ENCODE measurements at places on chromosomes 2 and 18.

DNA sequence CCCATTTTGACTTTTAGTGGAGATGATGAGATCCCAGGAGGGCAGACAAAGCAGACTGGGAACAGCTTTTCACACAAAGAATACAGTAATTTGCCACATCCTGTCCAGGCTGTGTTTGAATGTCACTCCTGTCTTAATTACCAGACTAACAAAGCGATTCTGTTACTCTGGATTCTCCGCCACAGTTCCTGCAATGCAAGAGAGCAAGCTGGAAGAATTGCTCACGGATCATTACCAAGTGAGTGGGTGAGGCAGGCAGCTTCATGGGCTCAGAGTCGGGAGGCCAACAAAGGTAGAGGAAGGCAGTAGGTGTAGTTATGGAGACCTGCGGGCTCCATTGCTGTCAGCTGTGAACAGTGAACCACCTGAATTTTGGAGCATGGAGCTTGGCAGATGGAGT lies 250.5 kb upstream of the ATP5MC3 start:
- no peak for DNase-seq

DNA sequence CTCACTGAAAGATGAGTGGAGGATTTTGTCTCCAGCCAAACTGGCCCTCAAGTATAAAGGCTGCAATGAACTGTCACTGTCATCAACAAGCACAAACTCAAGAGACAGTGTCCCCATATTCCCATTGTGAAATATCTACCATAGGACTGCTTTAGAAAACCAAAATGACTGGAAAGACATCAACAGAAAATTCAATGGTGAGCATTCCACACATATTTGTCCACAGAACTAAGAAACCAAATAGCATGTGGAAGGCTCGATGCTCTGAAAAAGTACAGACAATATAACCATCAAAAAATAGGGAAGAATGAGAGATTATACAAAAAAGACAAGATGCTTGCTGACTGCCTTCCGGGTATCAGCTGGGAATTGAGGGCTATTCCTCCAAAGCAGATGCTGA lies 37.6 kb downstream of the TGFBRAP1 start:
- DNase-seq, result no peak

DNA sequence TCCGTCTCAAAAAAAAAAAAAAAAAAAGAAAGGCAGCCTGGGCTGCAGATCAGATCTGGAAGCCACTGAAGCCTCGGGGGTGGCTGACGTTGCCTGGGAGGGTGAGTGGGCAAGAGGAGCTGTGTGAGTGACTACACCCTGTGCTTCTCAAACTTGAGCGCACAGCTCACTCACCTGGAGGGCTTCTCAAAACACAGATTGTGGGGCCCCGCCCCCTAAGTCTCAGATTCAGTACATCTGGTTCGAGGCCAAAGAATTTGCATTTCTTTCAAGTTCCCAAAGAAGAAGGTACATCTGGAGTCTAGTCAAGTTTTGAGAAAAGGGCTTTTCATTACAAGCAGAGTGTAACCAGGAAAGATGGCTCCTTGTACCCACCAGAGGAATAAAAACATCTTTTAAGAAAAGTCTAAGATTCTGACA lies 97.7 kb upstream of the CAB39 start:
- DNase-seq, result peak; percentile 58

- DNase-seq, result no peak
Measured at GRCh38 chr2:24626131-24626530, 135.1 kb downstream of the NCOA1 start.

DNA sequence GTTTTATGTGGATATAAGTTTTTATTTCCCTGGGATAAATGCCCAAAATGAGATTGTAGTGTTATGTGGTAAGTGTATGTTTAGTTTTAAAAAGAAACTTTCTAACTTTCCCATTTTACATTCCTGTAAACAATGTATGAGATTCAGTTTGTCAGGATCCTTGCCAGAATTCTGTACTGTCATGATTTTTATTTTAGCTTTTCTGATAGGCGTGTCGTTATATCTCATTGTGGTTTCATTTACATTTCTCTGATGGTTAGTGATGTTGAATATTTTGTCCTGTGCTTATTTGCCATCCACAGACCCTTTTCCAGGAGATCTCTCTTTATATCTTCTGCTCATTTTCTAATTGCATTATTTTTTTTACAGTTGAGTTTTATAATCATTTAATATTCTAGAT lies 245.6 kb upstream of the CDH2 start:
- DNase-seq, result no peak

DNA sequence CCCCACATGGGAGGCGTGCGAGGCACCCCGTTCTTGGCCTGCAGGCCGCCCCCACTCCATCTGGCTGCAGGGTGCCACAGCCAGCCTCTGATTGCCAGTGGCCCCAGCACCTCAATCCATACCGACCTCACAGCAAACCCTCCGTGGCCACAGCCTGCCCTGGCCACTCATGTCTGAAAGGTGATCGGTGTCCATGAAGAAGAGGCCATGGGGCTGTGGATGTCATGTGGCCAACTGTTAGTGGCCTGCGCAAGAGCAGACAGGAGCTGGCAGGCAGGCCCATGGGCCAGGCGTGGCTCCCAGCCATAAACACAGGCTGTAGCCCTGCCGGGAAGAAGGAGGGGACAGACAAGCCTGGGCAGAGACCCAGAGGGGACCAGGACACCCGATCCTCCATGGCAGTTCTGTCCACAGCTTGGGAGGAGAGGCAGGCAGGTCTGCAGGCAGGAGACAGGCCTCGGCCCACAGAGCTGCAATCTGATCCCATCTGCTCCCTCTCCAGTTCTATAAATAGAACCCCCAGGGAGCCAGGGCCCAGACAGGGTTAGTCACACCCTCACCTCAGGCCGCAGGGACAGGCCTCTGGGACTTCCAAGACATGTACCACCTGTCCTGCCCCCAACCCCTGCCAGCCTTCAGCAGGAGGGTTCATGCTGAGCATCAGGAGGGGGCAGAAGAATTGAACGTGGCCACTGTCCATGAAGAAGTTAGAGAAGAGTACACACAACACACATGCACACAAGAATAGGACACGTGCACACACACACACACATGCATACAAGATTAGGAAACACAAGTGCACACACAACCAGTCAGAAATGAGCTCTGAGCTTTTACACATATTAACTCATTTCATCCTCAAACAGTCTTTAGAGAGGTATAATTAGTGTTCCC lies 16.9 kb downstream of the STEAP3 start:
- DNase-seq, result no peak
